ENCODE measurements at places on chromosomes 2 and 18.

DNA sequence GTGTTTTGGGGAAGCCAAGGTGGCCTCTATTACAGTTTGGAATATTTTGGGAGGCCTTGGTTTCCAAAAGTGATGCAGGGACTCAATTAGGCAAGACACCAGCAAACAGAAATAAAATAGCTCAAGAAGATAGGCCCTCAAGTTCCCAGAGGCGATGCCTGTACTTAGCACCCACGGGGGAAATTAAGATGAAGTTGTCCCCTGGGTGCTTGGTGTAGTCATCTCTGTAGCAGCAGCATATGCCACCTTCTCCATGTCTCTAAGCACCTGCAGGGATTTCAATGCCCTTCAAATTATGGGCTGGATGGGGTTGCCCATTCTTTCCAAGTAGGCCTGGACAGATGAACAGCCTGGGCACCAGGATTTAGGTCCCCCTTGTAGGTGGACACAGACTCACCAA, 185.0 kb downstream of the CTIF start:
- DNase-seq = no peak

DNA sequence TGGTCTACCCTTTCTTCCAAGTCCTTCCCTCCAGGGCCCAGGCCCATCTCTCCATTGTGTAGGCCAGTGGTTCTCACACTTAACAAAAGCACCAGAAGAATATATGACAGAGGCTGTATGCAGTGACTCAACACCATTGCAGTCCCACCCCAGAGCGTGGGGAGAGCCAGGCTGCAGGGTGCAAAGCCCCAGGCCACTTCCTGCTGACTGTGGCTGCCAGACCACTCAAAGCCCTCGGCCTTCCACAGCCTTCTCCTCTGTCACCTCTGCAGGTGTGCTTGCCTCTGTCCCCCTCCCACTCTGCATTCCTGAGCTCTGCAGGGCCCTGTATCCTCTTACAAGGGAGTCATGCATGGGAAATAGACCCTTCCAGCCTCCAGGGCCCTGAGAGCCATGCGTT, 40.4 kb upstream of the ARHGEF4 start:
- no peak for DNase-seq

DNA sequence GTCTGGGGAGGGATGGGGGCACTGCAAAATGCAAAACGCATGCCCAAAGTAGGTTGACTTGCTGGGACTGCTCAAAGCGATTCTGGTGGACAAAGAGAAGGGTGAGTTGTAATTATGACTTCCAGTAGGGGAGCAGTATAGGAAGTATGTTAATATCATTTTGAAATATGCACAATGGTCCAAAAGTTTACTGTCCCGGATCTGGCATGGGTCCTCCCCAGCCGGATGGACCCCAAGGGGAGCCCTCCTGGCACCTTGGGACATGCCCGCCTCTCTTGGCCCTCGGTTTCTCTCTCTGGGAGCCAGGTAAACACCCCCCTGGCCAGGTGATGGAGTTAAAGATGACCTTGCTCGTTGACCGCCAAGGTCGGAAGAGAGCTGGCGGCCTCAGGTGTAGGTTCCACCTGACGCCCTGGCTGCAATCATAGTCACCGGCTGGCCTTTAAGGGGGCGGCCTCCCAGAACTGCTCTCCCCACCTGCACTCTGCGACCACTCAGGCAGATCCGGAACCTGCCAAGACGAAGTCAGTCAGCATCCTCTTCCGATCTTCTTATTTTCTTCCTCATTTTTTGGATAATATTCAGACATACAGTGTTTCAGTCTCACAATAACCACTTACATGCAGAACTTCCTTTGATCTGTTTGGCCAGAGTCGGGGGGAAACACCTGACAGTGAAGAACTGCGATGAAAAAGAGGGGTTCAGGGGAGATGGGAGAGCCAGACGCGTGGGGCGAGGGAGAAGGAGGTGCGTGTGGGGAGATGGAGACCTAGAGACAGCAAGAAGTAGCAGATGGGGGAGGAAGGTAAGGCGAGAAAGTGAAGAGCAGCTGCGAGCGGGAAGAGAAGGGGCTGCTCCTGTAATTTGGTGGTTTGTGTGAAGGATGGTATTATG, 148.3 kb downstream of the MEIS1 start:
- no peak for DNase-seq

GRCh38 chr2:159748089-159748488, 35.8 kb downstream of the MARCHF7 start:
- DNase-seq = no peak

DNA sequence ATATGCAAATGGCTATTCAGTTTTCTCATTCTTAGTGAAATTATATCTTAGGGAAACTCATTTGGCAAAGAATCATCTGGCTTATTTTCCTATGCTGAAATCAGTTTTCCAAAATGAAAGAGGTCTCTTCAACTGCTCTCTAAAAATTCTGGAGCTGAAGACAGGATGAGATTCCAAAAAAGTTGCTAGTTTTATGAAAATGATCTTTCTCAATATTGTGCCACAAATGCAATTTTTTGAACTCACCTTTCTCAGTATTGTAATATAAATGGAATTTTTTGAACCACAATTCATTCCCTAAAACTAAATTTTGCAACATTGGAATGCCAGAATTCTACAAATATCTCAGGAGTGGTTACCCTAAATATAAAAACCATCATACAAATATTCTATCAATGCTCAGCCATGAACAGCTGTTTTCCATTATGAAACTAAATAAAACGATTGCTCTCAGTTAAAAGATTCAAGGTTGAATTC, 147.7 kb upstream of the PKDCC start:
- no peak for DNase-seq

DNA sequence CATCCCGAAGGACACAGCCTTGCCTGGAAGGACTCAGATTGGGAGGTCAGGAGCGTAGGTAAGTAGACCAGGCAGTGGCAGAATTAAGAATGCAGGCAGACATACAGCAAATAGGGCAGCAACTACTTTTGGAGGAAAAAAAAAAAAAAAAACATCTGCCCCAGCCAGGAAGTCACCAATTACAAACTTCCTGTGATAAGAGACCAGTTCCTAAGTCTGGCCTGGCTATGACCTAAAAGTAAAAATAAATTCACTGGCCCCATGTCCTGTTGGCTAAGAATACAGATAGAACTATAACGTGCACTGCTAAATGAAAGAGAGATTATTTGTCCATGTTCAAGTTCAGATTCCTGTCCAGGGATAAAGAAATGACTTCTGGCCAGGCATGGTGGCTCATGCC, 45.2 kb upstream of the NOSTRIN start:
- no peak for DNase-seq

DNA sequence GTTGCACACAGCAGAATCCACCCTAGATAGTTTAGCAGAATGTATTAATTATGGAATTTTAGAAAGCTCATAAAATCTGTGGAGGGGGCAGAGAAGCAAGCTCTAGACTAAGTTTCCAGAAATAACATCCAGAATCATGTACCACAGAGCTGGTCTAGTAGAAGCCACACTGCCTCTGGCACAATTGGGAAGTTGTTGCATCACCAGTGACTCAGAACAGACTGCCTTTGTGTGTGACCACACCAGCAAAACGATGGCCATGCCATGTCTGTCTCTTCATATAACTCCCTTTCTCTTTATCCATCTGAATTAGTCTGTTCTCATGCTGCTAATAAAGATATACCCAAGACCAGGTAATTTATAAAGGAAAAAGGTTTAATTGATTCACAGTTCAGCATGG, 158.9 kb downstream of the CCDC148 start:
- no peak for DNase-seq

GRCh38 chr2:48734576-48735303, 20.8 kb downstream of the LHCGR start:
- no peak for DNase-seq

GRCh38 chr2:173793709-173794565, 171.2 kb downstream of the SP3 start:
- DNase-seq = no peak

GRCh38 chr18:79440316-79441110, 44.8 kb downstream of the NFATC1 start:
- no peak for DNase-seq

GRCh38 chr18:58132595-58133261, 88.7 kb downstream of the NEDD4L start:
- no peak for DNase-seq

- DNase-seq = no peak
Measured at GRCh38 chr2:49067971-49068370, 86.3 kb downstream of the FSHR start.

DNA sequence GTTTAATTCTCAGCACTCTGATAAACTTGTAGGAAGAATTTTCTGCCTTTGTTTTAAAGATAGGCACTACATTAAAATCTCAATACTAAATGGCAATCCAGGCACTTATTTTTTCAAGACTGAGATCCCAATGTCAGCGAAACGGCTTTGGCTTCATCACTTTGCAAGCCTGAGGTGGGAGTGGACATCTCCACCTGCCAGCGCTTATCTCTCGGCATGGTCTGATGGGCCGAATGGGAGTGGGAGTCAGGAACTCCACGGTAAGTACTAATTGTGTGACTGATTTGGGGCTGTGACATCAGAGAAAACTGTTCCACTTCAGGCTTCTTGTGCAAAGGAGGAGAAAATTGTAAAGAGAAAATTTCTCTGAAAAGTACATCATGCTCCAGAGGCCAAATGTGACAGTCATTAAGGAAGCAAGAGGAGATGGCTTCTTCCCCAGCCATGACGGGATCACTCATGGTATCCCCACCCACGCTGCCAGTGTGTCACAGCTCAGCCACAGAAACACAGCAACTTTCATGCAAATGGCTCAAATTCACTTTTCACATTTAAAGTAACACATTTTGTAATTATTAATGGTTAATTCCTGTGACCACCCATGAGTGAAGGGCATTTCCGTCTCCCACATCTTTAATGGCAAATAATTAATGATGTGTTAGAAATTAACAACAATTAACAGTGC, 385.5 kb upstream of the HNRNPA3 start:
- DNase-seq = no peak

DNA sequence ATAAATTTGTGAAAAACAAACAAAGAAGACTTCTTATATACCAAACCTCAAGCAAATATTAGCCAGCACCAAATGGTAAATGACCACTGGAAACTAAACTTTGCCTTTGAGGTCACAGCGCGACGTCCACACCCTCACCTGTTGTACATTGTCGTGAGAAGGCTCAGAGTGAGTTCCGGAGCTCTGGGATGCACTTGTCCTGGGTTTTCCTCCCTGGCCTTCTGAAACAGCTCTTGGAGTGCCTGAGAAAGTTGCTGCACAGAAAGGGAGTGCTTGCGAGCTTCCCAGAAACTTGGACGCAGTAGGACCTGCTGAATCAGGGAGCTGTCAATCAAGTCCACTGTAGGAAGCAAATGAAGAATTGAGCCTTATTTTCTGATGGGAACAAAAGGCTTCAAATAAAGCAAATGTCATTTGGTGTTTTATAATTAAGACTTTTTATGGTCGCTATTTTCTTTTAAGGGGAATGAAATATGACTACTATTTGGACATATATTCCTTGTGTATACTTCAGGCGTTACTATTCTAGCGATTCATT, 11.0 kb downstream of the DYTN start:
- no peak for DNase-seq

DNA sequence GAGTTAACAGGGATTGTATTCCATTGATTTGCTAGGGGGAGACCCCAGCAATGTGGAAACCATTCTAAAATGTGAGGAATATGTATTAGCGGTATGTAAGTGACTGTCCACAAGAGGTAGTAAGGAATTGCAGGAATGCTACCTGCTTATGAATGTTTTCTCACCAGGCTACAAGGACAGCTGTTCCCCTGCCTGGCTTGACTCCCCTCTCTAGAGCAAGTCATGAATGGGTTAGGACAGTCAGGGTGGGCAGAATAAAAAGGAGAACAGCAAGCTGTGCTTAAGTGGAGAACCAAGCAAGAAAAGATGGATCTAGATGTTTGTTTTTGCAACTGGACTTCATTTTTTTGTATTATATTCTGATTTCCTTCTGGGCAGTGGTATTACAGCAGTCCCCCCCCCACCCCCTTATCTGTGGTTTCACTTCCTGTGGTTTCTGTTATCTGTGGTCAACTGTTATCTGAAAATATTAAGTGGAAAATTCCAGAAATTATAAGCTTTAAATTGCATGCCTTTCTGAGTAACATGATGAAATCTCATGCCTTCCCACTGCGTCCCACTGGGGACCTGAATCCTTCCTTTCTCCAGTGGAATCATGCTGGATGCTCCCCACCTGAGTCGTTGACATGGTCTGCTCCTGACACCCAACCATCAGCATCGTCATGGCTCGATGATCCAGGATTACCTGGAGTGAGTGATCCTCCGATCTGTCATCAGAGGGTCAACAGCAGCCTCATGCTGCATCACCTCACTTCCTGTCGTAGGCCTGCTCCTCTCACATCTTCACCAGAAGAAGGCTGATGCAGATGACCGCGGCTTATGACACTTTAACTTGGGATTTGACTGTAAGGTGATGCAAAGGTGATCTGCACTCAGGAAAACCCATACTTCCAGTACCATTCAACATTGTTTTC, 52.2 kb downstream of the VAPA start:
- no peak for DNase-seq

All from mesenteric fat pad (tissue), 1 donor.